RPMI8226 (cell line): ENCODE measurements at places on chromosomes 6 and 20.

DNA sequence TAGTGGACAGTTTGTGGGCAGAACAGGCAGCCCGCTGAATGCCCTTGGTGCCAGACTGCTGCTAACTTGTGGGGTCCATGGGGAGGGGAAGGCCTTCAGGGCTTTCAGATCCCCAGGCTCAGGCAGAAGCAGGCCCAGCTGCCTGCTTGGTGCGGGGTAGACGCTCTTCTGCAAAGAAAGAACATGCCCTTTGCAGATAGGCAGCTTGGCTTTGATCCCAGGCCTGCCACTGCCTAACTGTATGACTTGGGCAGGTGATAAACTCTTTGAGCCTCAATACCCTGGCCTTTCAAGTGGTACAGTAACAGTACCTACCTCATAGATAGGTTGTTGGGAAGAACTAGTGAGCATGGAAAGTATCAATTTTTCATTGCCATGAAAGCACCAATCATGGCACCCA is 28.4 kb downstream of the CHMP4B start:
- peak; percentile 31 for DNase-seq

DNA sequence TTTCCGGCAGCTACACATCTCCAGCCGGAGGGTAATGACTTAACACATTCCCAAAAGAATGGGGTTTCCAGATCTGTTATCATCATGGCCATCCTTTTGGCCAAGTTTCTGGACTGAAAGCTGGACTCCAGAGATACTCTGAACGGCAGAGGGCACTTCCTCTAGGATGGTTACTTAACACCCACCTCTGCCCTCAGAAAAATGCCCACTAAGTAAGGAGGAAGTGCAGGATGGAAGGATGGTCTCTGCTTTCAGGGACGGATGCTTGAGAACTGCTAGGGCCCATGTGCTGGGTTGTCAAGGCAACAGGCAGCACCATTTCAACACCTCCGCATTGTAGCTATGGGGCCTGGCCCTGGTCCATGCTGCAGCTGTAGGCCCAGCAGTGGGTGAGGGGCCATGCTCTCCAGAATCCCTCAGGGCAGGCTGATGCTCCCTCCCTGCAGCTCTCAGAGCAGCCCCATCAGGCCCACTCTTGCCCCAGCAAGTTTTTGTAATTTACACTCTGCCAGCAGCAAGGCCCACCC is 16.5 kb upstream of the TGM3 start:
- DNase-seq, result no peak

DNA sequence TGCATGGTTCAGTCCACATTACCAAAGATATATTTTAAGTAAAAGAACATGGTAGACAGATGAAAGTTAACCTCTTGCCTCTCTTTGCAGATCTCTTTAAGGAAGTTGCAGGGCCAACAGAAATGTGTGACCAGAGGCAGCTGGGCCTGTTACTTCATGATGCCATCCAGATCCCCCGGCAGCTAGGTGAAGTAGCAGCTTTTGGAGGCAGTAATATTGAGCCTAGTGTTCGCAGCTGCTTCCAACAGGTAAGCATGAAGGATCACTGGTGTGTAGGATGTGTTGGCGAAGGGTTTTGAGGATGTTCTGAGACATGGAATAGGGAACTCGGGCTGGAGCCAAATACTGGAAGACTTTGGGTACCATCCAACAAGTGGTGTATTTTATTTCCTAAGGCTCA is 508.6 kb downstream of the UTRN start:
- DNase-seq, result no peak

DNA sequence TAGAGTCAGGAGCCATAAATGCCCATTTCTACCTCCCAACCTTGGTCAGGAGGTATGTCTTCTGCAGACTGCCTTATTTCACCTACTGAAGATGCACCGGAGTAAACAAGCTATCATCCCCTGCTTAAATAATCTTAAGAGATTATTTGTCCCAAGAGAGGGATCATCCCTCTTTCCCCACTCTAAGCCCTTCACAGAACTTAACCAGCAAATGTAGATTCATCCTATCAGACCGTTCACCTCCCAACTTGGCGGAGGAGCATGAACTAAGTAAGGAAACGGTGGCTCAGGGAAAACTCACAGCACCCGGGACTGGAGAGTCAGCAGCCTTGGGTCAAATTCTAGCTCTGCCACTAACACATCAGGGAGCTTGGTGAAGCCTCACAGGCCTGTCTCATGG is 115.3 kb downstream of the TRERF1 start:
- DNase-seq, result no peak

DNA sequence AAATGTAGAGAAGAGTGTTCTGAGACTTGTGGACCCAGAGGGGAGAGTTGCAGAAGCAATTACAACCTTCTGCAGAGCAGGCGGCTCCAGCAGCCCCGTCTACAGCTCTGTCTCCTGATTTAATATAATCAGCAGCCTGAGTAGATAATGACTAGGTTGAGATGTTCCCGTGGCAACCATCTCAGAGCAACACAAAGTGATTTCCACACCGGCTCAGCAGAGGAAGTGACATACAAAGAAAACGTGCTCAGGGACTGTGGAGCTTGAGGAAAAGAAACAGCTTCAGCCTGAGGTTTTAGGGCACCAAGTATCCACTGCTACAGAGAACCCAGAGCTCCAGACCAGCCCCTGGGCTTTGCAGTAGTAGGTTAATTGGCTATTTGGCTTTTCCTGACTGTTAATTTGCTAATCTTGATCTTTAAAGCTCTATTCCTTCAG is 136.4 kb downstream of the MTFR2 start:
- DNase-seq, result no peak

DNA sequence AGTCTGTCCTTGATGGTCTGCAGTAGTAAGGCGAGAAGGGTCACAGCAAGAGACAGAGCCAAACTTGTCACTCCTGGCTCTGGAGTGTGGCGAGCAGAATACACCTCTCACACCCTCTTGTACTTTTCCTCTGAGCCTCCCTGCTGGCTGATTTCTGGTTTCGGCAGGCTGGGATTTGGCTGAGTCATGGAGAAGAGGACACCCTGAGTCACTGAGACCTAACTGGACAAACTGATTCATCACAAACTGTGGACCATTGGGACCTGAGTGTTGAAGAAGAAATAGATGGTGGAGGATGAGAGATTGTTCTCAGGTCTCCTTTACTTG is 101.7 kb downstream of the F13A1 start:
- no peak for DNase-seq

GRCh38 chr6:72741083-72741482 is 119.2 kb downstream of the KCNQ5 start:
- DNase-seq, result no peak

DNA sequence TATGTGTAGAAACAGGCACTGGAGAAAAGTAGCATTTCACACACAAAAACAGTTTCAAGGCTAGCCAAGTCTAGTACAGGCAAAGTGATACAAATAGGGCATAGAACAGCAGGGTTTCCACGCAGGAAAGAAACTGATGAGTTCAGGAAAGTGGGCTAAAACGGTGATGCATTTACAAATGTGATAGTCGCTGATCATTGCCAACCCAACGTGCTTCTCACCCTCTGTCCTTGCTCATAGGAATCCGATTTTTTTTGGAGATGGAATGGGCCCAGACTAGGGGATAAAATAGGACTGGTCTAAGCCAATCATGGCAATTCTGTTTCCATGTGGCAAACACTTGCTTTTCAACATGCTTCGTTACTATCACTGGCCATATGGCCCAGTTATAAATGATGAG is 536.6 kb downstream of the PRKN start:
- no peak for DNase-seq

- peak; percentile 29 for DNase-seq
Observed at GRCh38 chr20:45051204-45052060, 49.5 kb downstream of the KCNS1 start.

DNA sequence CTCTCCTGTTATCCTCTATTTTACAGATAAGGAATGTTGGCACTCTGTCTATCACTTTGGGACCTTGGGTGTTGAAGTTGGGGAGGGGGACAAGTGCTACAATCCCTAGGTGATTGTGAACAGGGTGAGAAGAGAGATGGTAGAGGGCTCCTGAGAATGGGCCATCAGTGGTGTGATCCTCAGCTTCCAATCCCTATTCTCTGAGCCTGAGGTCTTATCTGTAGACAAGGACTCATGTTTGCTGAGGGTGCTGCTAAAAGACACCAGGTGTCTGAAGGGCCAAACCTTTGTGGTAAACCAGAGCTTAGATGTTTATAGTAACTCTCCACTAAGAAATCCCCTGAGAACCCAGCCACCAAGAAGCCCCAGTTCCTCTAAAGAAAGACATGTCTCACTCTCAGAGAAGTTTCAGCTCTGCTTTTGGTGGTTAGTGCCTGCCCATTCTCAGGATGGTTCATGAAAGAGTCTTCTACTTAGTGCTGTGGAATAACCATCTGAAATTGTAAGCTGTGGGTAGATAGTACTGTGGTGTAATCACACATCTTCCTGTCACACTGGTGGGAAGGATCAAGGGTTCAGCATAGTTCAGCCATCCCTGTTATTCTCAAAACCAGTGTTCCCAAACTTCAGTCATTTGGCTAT is 58.2 kb upstream of the IL20RA start:
- DNase-seq, result no peak

DNA sequence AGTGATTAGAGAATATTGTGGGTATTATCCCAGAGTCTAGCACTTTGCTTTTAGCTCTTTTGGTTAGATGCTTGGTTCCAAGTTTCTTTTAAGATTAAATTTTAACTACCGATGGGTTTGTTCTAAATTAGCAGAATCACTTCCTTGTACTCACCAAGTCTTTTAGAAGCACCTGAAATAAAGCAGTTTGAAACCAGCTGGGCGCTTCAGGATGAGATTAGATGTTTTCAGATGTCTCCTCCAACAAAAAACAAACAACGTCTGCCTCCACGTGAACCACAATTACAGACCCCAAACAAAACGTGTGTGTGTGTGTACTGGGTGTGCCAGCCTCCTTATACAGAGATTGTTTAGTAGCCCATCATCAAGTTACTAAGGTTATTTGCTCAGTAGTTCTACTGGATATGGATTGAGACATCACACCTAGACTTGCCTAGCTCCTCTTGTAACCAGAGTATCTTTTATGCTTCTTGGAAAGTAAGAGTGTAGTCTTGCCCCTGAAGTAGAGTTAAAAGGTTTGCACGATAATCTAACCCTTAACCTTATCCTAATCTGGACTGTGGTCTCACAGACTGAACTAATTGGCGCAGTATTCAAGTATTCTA is 2.3 kb downstream of the DSTN start:
- DNase-seq, result no peak

DNA sequence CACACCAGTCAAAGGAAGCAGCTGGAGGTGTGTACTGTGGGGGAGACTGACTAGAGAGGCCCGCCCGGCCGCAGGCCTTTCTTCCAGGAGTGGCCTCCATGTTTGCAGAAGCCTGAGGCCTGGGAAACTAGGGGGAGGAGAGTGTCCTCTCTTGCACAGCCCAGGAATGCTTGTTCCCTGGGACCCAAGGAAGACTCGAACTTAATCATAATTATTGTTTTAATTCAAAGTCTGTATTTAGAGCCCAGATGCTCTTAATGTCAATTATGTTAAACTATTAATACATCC is 23.1 kb downstream of the BNIP5 start:
- DNase-seq, result no peak

GRCh38 chr6:31769684-31770371 is 7.3 kb downstream of the VWA7 start:
- peak; percentile 84 for DNase-seq

DNA sequence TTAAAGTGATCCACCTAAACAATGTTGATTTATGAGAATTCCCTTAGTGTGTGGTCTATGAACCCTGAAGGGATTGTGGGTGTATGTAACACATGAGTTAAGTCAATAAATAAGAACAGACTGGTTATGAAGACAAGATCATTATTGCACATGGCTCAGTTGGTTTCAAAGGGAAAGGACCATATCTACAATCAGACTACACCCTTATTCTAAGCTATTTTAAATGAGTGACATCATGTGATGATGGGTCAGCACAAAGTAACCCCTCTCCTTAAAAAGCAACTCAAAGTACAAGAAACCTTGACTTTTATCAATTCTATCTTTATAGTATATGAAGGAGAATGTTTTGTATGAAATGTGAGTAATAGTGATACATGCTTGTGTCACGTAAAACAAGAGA is 15.3 kb upstream of the ZSCAN23 start:
- DNase-seq, result no peak
